WTC11 (cell line): ENCODE measurements at places on chromosomes 2 and 18. TPM values are rescaled to one million over a fixed set of nuclear protein-coding genes. Genes with fewer than 3 reads are reported as not detected.

Gene TFPI
- total RNA-seq = 8.4 to 10.2 TPM (median 8.9 TPM) in 3 replicates

Gene SIGLEC15
- 0.30 to 0.48 TPM in 2 of 3 replicates, not detected in the other for total RNA-seq

Gene SPOPL
- total RNA-seq = 10.3 to 13.3 TPM (median 11.4 TPM) in 3 replicates

Gene OTX1
- total RNA-seq = 0.90 to 1.6 TPM (median 1.2 TPM) in 3 replicates

Gene OXER1
- total RNA-seq = 2.6 to 2.7 TPM (median 2.7 TPM) in 3 replicates

Gene FSHR
- not detected in 3 replicates for total RNA-seq

Gene USP34
- 87.4 to 96.2 TPM (median 92.3 TPM) in 3 replicates for total RNA-seq

Gene CPS1
- 9.0 to 18.7 TPM (median 15.5 TPM) in 3 replicates for total RNA-seq

Gene ASXL3
- 0.35 to 0.76 TPM (median 0.66 TPM) in 3 replicates for total RNA-seq

Gene DUSP2
- 4.7 to 6.8 TPM (median 5.8 TPM) in 3 replicates for total RNA-seq

Gene CRACDL
- 0.50 to 0.89 TPM (median 0.72 TPM) in 3 replicates for total RNA-seq

Gene HDHD2
- 42.1 to 57.6 TPM (median 49.6 TPM) in 3 replicates for total RNA-seq

Gene BCL2
- total RNA-seq = 2.2 to 2.6 TPM (median 2.3 TPM) in 3 replicates

Gene BOK
- 35.1 to 39.4 TPM (median 37.4 TPM) in 3 replicates for total RNA-seq

Gene CWC22
- 27.5 to 28.7 TPM (median 28.4 TPM) in 3 replicates for total RNA-seq
